NCI-H187 (cell line): ENCODE measurements at places on chromosomes 1 and 21.

GRCh38 chr21:14401217-14401616 is 18.3 kb upstream of the HSPA13 start:
- DNase-seq = no peak

GRCh38 chr1:150561254-150561973 is 12.2 kb downstream of the ADAMTSL4 start:
- no peak for DNase-seq

- DNase-seq = no peak
Measured at GRCh38 chr1:244713332-244713731, 60.4 kb downstream of the DESI2 start.

GRCh38 chr1:3320246-3321152 is 134.0 kb upstream of the ARHGEF16 start:
- DNase-seq = no peak

DNA sequence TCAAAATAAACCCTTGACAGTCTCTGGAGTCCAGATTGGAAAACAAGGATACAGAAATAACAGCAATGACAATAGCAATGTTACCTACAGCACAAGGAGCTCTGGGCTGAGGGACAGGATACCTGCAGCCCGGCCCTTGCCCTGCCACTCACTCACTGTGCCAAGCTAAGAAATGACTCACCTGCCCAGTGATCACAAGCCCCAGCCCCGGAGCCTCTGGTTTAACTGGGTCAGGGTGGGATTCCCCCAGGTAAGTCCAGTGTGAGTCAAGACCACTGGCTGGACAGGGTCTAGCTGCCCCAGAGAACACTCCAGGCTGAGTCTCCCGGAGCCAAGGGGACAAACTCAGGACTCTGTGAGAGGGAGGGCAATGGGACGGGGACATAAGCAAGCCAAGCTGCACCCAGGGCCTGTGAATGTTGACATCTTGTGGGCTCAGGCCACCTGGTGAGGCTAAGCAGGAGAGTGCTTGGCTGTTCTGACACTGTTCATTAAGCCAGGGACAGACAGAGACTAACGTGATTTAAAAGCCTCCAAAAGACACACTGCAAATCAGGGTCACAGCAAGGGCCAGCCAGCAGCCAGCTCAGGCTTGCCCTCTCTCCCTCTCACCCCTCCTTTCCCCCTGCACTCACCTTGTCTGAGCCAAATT is 64.1 kb downstream of the MIS18A start:
- no peak for DNase-seq

GRCh38 chr1:77238462-77238861 is 19.2 kb upstream of the PIGK start:
- no peak for DNase-seq

DNA sequence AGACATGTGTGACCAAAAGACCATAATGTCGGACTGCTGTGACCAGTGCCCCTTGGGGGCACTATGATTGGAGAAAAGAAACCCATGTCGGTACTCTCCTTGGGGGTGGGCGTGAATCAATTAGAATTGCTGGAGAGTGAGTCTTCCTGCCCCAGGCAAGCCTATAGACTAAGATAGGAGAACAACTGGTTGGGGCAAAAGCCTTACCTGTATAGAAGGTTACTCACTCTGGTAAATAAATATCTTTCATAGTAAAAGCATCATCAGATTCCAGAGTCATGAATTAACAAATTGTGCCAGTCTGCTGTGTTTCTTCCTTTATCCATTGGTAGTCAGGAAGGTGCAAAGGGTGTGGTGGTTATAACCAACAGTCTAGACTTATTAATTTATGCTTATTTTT is 2.9 kb upstream of the PTGFRN start:
- no peak for DNase-seq

DNA sequence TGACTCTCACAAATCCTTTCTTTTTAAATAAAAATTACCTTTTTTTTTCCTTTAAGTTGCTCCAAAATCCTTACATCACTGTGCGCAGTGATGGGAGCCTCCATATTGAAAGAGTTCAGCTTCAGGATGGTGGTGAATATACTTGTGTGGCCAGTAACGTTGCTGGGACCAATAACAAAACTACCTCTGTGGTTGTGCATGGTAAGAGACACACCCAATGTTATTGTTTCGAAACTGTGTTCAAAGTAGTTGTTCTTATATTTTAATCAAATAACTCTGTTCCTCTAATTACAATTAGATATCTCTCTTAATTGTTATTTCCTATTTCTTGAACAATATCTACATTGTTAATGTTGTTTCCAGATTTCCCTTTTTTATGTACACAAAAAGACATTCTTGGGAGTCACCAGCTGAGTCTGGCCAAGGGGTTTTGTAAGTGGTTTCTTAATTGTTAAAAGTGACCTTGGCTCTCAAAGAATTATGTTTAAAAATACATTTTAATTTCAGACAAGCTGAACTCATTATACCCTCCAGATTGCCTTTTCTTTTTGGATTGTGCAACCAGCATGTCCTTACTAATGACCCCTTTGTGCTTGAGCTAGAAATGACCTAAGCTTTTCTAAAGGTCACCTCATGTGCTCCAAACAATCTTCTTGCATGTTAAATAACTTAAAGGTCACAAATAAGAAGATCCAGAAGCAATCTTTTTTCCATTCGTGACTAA is 250.1 kb downstream of the HMCN1 start:
- no peak for DNase-seq

- DNase-seq = no peak
Measured at GRCh38 chr1:178752891-178753290, 27.8 kb downstream of the RALGPS2 start.

GRCh38 chr1:103761896-103762295 is 12.2 kb downstream of the AMY1C start:
- DNase-seq = no peak

DNA sequence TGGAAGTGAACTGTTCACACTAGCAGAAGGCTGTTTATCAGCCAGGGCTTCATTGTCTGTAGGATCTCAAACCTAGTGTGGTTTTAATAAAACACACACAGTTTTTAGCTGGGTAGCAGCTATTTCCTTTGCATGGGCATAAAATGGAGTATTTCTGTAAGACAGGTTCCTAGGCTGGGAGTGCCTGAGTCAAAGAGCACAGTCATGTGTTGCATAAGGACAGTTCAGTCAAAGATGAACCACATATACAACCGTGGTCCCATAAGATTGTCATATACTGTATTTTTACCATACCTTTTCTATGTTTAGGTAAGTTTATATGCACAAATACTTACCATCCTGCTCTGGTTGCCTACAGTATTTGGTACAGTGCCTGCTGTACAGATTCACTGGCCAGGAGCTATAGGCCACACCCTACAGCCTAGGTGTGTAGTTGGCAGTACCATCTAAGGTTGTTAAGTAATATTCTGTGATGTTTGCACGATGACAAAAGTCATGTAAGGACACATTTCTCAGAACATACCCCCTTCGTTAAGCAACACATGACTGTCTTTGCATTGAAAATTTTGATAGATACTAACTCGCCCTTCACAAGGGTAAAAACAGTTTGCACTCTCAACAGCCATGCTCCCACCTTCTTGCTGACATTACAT is 17.2 kb downstream of the LGALS8 start:
- DNase-seq = no peak

DNA sequence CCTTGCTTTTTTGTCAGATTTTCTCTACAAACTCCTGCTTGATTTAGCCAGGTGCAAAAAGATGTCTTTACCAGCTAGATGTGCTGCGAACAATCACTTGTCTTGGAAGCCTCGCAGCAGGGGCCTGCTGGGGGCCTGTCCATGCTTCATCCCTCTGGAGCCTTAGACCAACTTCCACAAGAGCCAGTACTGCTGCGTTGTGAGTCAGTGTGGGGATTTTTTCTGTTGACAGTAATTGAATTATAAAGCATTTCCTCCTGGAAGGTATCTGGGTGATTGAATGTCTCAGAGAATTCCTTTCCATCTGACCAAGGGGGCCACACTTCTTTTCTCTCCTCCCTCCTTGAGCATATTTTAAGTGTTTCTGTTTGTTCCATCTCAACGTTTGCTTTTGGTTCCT is 40.4 kb upstream of the LDLRAP1 start:
- no peak for DNase-seq

GRCh38 chr1:86823386-86823785 is 90.5 kb downstream of the SELENOF start:
- DNase-seq = no peak

DNA sequence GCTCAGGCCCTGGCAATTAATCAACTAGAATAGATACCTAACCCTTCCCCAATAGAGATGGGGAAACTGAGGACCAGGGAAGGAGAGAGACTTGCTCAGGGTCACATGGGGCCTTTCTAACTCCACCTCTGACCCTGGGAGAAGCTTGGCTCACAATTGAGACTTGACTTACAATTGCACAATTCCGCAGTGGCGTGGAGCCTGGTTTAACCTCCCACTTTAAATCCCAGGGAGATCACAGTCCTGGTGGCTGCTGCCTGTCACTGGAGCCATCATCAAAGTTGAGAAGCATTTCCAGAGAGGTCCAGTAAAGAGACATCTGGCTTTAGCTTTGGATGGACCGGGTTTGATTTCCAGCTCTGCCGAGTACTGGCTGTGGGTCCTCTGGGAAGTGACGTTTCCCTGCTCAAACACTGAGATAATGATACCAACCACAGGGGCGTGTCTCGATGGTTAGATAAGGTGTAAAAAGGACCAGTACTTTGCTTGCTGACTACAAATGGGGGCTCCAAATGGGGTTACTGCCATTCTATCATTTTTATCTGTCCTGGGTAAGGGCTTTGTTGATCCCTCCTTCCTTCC is 39.3 kb downstream of the TRIM62 start:
- no peak for DNase-seq

- no peak for DNase-seq
Measured at GRCh38 chr1:220906561-220907334, 27.5 kb downstream of the HLX start.

GRCh38 chr1:18549906-18550305 is 69.2 kb downstream of the KLHDC7A start:
- no peak for DNase-seq

- no peak for DNase-seq
Measured at GRCh38 chr1:56255516-56256152, 323.7 kb downstream of the PLPP3 start.

DNA sequence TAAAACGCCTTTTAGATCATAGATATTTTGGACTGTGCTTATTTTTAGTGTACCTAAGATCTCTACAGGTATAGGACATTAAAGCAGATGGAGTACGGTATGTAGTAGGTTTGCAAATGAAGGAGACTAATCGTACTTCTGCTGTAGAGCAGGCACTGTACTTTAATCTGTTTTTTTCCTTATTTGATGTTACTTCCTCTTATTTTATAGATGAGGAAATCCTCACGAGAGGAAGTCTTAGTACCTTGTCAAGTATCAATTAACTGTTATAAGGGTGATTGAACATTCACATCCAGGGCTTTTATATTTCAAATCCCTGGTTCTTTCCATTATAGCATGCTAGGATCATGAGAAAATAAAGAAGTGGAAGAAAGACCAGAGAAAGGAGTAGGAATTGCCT is 41.1 kb downstream of the CACHD1 start:
- no peak for DNase-seq
